ENCODE measurements at places on chromosomes 5 and 9. TPM values are rescaled to one million over a fixed set of nuclear protein-coding genes. Genes with fewer than 3 reads are reported as not detected.

GRCh38 chr5:13632676-13633075 is 311.8 kb downstream of the DNAH5 start:
- DNase-seq: no peak

- DNase-seq: no peak
Measured at GRCh38 chr5:147887026-147887627, 8.6 kb downstream of the SCGB3A2 start.

Gene HSDL2
- total RNA-seq: 19.0 TPM

DNA sequence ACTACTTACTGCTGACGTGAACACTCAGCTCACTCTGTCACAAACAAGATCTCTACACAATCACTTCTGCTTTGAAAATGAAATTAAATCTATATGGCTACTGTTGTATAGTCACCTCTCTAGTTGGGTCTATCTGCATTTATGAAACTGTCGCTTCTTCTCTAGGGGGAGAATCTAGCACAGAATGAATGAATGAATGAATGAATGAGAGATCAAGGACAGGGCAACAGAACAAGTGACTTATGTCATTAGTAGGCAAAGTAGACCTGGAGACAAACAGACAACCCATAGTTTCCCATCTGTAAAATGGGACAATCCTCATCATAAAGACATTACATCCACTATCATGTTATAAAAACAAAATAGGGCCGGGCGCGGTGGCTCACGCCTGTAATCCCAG is 13.4 kb downstream of the PTCH1 start:
- DNase-seq: no peak

Gene OTP
- total RNA-seq: not detected
